ENCODE measurements at places on chromosomes 7 and 10.
A peak's percentile ranks its signal among the peaks of the same experiment; 100 is the strongest.

DNA sequence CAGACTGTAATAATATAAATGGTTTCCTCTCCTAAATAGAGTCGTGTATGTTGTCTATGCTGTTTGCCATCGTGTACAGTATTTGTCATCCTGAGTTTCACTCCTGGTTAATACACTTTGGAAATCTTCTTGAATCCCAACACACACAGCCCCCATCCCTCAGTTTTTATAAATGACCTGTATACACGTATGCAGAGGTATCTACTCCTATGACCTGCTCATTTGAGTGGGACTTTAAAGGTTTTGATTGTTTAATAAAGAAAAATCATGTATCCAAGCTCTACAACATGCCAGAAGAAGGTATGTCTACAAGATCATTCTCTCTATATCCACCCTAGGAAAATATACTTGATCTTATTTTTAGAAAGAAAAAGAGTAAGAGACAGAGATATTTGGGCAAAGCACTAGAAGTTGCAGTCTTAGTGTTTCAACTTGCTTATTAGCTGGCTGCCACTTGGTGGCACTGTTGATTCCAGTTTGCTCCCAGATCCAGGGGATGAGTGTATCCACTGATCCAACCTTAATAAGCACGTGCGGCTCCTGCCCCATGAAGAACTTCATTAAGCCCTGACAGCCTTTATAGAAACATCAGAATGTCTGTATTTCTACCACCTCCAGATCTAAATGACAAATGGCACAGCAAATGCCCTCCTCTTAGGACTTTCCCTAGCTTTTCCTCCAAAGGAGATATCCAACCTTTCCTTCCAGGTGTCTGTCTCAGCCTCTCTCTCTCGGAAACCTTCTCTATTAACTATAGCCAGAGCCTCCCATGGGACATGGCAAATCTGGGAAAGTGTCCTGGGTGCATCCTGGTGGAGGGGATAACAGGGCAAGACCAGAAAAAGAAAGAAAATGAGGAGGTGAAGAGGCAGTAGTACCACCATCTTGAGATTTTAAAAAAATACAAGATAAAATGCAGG, 181.6 kb upstream of the NEBL start:
- DNase-seq = no peak

GRCh38 chr10:127585519-127586023, 36.5 kb downstream of the NPS start:
- DNase-seq = no peak

GRCh38 chr10:119478811-119479341, 63.6 kb downstream of the RGS10 start:
- no peak for DNase-seq

GRCh38 chr7:27972276-27972675, 208.3 kb downstream of the JAZF1 start:
- peak; percentile 13 for DNase-seq

- no peak for DNase-seq
Observed at GRCh38 chr10:28892818-28893547, 215.7 kb downstream of the BAMBI start.

- DNase-seq = peak; percentile 71
Observed at GRCh38 chr10:6275022-6275997, 72.6 kb downstream of the PFKFB3 start.

GRCh38 chr7:112873831-112874553, 83.8 kb upstream of the TMEM168 start:
- peak; percentile 34 for DNase-seq

DNA sequence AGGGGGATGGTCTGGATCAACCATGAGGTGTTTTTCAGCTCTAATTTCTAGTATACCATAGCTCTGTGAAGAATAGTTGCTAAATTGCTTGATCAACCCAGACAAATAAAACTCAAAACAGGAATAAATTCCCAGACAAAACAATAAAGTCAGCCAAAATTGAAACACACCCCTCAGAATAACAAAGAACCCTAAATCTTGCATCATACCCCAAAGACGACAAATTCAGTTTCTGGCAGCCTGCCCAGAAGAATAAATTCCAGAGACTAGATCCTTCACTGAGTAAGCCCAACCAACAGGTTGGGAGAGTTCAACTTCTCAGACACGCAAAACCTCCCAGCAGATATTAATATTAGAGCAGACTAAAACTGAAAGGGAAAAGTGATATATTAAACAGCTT, 11.2 kb upstream of the SEM1 start:
- DNase-seq = no peak

DNA sequence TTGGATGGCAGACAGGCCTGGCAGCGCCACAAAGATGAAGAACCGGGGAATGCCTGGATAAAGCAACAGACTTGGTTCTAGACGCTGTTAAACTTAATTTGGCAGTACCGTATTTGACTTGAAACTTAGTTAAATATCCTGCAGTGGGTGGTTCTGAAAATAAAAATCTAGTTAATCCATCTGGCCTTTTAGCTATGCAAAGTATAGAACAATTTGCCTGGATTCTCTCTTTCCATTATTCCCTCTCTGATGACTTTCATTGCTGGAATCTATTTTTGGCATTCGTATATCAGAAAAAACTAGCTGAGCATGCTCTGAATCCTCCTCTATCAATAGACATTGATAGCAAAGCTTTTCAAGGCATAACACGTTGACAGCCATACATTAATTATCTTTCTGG, 203.6 kb downstream of the MACC1 start:
- DNase-seq = no peak

DNA sequence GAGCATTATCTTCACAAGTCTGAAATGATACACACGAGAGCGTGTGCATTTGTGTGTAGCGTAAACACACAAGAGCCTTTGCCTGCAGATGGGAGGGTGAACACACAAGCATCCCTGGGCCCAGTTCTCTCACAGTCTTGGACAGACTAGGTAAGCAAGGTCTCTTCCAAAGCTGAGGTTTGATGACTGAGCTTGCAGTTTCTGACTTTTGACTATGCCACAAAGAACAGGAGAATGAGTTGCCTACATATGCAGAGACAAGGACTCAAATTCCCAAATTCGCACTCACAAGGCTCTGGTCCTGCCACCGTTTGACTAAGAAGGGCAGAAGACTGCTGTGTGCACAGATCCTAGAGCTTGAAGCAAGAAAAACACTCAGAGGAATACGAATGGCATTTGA, 55.8 kb downstream of the FAM53B start:
- no peak for DNase-seq

DNA sequence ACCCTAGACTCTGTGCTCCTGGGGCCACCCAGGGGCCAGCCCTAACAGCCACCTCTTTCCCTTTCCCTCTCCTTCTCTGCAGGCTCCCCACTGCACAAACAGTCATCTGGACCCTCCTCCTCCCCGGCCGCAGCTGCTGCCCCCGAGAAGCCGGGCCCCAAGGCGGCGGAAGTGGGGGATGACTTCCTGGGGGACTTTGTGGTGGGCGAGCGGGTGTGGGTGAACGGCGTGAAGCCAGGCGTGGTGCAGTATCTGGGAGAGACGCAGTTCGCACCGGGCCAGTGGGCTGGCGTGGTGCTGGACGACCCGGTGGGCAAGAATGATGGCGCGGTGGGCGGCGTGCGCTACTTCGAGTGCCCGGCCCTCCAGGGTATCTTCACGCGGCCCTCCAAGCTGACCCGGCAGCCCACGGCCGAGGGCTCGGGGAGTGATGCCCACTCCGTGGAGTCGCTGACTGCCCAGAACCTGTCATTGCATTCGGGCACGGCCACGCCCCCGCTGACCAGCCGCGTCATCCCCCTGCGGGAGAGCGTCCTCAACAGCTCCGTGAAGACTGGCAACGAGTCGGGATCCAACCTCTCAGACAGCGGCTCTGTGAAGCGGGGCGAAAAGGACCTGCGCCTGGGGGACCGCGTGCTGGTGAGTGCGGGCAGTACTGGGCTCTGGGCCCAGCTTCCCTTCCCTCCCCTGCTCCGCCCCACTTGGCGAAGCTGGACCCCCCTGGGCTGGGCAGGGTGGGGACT, 49.3 kb downstream of the CLIP2 start:
- DNase-seq = no peak

DNA sequence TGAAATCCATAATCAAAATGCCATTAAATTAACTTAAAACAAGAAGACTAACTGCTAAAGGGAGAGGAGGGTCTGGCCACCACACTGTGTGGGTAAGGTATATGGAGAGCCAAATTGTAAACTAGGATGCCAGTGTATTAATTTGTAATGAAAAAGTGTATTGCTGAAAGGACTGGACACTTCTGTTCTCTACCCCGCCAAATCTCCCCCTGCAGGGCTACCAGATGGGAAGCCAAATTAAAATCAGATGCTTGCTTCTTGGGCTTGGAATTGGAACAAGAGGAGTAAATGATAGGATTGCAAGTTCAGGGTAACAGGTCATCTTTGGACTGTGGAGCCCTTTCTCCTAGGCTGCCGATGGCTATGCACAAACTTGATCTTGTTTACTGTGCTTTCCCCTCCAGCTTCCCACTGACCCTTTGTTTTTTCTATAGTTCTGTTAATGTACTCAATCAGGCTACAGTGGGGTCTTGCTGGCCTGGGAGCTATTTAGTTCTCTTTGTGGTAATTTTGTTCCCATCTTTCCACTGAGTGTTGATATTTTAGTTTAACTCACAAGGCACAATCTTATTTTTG, 932.1 kb upstream of the C7orf33 start:
- DNase-seq = no peak

DNA sequence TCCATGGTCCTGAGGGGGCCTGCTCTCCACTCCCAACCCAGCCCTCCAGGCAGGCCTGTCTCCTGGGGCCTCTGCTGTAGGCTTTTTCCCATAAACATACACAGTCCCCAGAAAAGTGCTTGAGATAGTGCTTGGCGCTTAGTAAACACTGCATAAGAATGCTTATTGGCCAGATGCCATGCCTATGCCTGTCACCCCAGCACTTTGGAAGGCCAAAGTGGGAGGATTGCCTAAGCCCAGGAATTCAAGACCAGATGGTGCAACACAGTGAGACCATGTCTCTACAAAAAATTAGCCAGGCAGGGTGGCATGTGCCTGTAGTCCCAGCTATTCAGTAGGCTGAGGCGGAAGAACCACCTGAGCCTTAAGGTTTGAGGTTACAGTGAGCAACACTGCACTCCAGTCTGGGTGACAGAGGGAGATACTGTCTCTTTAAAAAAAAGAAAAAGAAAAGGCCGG, 24.6 kb upstream of the ASL start:
- DNase-seq = no peak
